ENCODE measurements at places on chromosomes 4 and X.

- DNase-seq = no peak
Observed at GRCh38 chrX:9378980-9379696, 85.7 kb upstream of the TBL1X start.

DNA sequence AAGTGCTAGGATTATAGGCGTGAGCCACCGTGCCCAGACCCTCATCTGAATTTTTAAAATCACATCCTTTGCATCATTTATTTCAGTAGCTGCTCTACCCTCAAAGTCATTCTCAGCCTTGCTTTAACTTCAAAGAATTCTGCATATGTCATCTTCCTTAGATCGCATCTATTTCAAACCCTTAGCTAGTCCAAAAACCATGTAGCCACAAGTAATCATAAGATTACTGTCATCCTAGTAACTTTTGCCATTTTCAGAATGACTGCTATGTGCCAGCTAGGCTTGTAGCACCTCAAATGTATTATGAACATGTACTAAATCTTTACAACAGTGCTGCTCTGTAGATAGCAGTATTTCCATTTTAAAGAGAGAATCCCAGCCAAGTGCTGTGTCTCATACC lies 45.5 kb upstream of the KLF3 start:
- DNase-seq = no peak

- DNase-seq = no peak
Observed at GRCh38 chr4:68927165-68927564, 24.4 kb downstream of the UGT2A3 start.

GRCh38 chr4:72983709-72984108 lies 85.8 kb downstream of the COX18 start:
- no peak for DNase-seq

DNA sequence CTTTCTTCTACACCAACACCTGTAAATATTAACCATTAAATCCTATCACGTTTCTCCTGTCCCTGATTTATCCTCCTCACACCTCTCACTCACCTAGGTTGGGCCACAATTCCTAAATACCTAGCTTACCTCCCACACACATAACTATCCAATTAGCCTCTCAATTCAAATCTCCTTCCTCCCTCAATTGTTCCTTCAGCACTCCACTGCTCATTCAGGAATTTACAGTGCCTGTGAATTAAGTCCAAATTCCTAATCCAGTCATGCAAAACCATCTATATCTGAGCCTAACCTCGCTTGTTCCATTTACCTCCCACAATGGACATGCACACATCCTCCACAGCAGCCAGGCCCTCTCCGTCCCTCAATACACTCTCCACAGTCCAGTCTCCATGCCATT lies 17.5 kb downstream of the ANXA5 start:
- DNase-seq = no peak

- DNase-seq = no peak
Observed at GRCh38 chr4:56531149-56531770, 25.7 kb downstream of the ARL9 start.
